ENCODE measurements at places on chromosomes 3 and 15.

DNA sequence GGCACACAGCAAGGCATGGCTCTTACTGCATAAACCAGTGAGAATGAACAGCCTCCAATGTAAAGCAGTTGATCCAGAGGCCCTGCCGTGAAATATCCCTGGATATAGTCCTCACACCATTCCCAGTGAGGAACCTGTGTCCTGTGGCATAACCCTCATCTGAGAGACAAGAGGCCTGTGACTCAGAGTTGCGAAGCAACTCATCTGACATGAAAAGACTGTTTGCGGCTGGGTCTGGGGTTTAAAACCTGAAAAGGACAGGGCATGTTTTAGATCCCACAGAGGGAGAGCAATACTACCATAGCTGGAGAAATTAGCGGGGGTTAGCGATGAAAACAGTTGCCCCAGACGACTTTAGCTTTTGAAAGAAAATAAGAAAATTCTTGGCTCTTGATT lies 165.3 kb upstream of the BHLHE40 start:
- DNase-seq, result no peak

- no peak for DNase-seq
Observed at GRCh38 chr3:64098670-64099069, 75.4 kb upstream of the PSMD6 start.

- no peak for DNase-seq
Observed at GRCh38 chr15:78841376-78841706, 30.1 kb upstream of the ADAMTS7 start.

DNA sequence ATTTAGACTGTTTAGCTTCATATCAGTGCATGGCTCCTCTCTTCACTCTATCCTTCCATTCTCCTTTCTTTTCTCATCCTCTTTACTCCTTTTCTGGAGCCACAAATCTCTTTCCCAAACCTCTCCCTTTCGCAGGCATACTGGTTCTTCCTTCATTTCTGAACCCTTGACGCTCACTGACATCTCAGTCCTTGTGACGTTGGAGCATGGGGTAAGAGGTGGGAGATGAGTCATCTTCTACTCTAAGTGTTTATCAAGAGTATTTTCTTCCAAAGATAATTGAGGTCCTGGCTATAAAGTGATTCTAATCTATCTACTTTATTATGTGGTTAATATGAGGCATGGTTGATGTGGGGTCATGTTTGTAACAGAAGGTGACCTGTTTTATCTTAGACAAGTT lies 414.2 kb downstream of the AGBL1 start:
- DNase-seq, result no peak

- no peak for DNase-seq
Observed at GRCh38 chr3:38662544-38662943, 13.1 kb upstream of the SCN5A start.

GRCh38 chr3:50010959-50011358 lies 71.0 kb downstream of the RBM6 start:
- DNase-seq, result no peak

GRCh38 chr15:78854833-78855372 lies 17.8 kb upstream of the MORF4L1 start:
- no peak for DNase-seq

DNA sequence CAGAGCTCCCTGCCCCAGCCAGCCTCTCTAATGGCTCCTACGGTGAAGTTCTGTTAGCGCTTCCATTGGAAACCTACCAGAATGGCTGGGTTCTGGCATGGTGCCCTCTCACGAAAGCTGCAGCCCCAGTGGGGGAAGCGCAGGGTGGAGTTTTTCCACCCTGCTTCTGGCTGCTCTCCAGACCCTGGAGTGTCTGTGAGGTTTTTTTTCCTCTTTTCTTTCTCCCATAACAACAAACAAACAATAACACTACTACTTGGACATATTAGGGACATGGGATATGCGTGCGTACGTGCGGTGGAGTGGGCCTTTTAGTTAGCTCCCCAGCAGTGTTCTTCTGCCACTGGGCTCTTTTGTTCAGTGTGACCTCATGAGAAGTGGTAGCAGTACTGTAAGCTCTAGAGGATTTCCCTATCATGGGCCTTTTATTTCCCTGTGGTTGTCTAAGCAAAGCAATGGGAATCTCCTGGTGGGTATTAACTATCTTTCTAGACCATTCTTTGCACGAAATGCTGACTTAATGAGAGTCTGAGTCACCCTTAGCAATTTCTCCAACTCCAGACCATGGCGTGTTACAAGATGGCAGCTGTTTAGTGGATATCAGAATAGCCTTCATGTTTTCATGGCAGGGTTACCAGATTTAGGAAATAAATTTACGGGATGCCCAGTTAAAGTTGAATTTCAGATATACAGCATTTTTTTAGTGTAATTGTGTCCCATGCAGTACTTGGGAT lies 161.9 kb downstream of the FNDC3B start:
- DNase-seq, result no peak

DNA sequence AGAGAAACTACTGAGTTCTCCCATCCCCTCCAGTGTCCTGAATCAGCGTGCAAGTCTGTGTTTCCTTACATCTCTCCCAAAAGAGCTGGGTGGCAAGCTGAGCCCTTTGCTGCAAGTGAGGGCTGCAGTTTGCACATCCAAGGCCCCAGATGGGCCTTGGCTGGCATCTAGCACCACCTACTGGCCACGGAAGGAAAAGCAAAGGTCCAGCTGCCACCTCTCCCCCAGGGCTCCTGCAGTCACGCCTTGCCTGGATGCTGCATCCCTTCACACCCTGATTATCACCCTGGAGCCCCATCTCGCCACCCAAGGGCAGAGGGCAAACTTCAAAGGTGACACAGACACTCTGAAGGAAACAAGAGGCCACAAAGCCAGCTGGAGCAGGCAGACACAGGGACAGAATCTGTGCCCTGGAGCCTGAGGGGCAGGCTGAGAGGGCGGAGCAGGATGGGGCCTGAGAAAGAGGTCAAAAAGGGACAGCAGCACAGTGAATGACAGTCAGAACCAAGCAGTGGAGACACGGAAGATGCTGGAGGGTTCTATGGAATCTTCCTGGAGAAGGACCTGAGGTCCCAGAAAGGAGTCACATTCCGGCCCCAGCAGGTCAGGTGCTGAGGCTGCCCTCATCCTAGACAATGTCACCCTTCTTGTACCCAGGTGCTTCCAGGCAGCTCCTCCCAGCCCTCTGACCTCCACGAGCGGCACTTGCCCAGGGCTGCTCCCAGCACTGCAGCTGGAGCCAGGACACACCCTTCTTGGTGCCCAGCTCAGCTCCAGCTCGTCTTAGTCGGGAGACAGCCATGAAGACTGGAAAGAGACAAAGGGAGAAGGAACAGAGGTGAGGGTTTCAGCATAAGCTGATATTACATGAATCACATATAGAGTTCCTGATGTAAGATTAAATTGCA lies 18.3 kb upstream of the NTRK3 start:
- peak; percentile 66 for DNase-seq

DNA sequence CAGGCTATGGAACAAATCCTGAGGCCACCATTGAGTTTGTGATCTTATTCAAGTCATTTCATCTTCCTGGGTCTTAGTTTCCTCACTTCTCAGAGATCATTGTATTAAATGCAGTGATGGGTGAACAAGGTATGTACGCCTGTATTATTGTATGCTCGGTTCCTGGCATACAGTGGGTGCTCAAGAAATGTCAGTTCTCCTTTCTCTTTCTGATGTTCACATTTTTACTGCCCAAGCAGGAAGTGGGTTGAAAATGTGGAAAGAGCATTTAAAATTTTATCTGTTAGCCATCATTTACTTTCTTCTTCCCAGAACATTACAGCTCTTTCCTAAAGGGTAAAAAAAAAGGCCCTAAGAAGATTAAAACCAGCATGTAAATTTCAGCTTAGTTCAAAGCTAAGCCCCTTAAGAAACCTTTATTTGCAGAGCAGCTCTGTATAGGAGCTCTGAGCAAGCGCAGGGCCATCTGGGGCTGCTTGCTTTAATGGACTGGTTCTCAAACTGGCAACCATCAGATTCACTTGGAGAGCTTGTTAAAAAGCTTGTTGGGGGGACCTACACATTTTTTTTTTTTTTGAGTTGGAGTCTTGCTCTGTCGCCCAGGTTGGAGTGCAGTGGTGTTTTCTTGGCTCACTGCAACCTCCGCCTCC lies 179.4 kb downstream of the CHST2 start:
- DNase-seq, result no peak

DNA sequence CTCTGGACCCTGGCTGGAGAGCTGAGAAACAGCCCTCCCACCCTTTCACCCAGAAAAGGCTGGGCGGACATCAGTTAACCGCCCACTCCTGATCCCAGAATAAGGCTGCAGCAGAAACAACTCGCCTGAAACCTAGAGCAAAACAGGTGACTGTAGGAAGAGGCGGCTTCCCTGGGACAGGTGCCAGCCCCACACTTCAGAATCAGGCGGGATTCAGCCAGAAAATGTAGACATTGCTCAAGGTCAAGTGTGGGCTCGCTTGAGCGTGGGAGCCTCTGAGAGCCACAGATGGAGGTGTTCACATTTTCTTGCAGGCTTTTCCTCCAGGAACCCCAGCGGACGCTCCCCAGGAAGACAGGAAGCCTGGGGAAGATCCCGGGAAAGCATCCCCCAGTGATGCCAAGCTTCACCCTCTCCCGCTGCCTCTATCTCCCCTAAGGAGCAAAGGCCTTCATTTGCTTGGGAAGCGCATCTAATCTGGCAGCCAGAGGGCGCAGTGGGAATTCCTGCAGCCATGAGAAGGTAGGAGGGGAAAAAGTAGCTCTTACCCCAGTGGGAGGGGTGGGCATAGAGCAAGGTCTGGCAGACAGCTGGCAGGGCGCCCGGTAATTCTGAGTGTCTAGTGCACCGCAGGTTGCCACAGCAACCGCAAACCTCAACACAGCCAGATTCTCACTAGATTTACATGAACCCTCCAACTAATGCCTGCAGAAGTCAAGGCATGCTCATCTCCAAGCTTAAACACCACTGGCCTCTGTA lies 77.7 kb downstream of the OCA2 start:
- DNase-seq, result no peak

DNA sequence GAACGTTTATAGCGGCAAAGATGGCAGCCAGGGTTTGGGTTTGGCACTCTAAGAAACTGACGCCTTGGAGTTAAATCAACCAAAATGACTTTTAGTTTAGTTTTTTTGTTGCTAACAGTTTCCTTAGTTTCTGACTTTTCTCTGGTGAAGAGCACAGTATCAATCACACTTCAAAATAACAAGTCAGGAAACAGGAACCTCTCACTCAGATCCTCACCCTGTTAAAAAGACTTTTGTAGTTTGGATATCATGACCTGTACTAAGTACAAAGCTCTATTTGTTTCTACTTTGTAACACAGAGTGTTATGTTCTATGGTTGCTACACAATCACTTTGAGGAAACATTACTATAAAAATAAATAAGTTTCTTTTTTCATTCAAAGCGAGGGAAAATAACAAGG lies 51.1 kb downstream of the ATP10A start:
- DNase-seq, result no peak

DNA sequence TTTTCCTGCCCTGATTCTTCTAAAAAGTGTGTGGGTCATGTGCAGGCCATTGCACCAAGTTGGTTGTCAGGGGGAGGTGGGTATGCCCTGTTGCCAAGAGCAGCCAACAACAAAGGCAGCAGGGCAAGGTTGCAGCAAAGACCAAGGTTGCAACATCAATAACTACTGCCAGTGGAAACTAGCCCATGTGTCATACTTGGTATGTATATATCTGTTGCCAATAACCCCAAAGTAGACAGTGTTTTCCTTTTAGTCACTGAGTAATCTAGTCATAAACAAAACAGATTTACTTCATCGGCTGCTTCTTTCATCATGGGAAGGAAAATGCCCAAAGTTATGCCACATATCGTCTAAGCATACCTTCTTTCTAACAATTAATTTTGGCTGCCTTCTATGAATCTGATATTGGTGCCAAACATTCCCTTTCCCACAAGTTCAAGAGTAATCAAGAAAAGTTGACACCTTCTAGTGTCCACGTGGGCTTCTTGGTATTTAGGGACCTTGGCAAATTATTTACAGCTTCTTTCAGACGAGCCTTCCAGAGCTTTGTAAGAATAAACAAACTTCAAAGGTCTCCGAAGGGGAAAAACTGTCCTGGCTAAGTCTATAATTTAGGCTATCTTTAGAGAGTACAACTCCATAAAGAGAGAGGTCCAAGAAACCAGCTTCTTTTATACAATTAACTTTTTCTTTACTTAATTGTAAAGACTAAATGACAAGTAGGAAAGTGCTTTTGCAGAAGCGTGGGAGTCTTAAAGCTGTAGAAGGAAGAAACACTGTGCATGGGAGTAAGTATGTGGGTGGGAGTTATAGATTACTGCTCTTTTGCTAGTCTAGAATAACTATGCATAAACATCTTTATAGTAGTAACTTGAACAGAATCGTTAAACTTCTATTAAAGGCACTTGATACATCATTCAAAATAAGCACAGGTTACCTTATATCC lies 10.0 kb upstream of the MBNL1 start:
- DNase-seq, result peak; percentile 76

GRCh38 chr15:69505956-69506556 lies 53.4 kb downstream of the RPLP1 start:
- DNase-seq, result no peak

GRCh38 chr15:88932271-88932874 lies 19.2 kb upstream of the MFGE8 start:
- no peak for DNase-seq

- DNase-seq, result no peak
Observed at GRCh38 chr3:132418916-132419315, 1.6 kb downstream of the DNAJC13 start.

GRCh38 chr3:106294121-106294520 lies 425.3 kb upstream of the CBLB start:
- no peak for DNase-seq

GRCh38 chr15:62503451-62503850 lies 338.4 kb upstream of the C2CD4B start:
- no peak for DNase-seq

DNA sequence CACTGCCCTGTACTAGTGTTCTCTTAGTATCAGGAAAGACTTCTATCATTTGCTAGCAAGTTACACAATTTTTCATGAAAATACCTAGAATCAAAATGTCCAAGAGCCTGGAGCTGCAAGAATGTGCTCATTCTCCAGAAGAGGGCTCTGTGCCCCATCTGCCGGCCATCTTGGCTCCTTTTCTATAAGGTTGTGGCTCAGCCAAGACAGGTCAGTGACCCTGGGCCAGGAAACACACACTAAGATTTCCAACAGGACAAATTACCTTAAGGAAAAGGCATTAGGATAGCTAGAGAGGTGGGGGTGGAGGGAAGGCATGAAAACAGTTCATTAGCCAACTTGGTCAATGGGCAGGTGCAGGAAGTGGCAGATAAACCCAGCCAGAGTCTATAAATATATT lies 20.7 kb downstream of the TIMP4 start:
- peak; percentile 35 for DNase-seq

DNA sequence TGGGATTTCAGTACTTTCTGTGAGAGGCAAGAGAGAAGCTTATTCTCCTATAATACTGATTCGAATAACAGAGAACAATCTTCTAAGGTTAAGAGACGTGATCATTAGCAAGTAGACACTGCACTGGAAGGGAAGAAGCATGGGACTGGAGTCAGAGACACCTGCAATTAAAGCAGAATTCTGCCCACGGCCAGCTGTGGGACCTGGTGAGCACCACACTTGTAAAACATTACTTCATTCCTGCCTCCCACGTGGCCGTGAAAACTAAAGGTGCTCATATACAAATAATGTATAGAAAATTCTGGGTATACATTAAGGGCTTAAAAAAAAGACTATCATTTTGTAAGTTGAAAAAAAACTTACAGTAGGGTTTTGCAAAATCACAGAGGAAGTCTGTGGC lies 2.0 kb downstream of the TM2D3 start:
- DNase-seq, result no peak

- DNase-seq, result peak; percentile 47
Observed at GRCh38 chr3:13480340-13481318, 523 bp downstream of the HDAC11 start.

Data from activated CD8-positive, alpha-beta T cell treated with anti-CD3 and anti-CD28 coated beads, Interleukin-2, amount 10 ng/mL, durations not matched to agents 7 days and 5 days (primary cell).